ENCODE measurements at places on chromosomes 5 and 9.

DNA sequence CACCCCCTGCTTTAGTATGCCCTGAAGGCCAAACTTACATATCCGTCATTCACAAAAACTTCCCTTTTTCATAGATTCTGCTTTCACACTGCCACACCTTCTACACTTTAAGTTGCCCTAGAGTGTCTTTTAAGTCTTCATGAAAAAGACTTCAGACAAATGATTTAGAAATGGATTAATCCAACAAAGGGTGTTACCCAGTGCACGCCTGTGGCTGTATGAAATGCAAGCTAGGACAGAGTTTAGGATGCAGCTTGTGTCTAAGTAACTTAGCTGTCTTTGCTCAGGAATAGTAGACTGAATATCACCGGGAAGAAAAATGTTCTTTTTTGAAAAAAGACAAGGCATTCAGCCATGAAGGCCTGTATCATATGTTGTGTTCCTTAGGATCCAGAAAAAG lies 210.0 kb downstream of the MPDZ start:
- no peak for DNase-seq

DNA sequence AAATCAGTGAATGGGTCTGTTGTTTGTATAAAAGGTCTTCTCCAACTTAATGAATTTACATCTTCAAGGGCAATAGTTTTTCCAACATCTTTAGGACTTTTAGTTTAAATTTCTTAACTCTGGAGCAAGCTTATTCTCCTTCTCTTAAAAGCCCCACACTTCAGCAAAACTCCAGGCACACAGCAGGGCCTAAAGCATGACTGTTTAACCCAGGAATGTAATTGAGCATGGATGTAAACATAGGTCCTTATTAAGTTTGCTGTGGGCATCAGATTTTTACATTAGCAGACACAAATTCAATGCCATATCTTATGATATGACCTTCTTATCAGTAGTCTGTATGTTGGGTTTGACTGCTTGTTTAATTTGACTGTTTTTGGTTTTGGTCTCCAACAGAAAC lies 78.9 kb downstream of the ABCA1 start:
- no peak for DNase-seq

DNA sequence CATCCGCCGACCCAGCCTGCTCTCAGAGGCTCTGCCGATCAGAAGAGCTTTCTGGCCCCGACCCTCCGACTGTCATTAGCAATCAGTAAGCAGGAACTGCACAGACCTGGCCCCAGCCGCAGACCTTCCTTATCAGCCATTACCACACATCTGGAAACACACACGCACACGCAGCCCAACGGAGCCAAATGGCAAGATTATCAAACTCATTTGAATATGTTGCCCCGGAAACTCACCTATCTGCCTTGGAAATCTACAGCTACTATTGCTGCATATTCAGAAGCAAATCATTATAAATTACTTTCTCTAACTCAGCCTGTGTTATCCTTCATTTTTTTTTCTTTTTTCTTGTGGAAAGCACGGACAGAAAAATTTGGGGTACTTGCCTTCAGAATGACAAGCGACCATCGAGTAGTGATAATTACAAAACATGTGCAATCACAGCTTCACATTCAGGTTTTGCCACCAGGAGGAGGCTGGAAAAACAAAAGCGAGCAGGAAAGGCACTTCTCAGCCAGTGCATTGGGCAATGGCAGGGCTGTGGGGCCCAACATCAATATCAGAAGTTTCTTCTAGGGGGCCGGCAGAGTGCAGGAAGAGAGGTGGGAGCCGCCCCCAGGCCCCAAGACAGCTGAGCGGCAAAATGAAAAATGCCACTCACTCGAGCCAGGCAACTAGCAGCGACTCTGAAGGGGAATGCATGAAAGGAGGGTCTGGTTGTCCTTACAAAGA lies 122.3 kb downstream of the VAV2 start:
- no peak for DNase-seq

- no peak for DNase-seq
These were observed 30.4 kb downstream of the AHRR start for GRCh38 chr5:351921-352245.

- no peak for DNase-seq
These were observed 26.2 kb downstream of the ASS1 start for GRCh38 chr9:130470950-130471349.

DNA sequence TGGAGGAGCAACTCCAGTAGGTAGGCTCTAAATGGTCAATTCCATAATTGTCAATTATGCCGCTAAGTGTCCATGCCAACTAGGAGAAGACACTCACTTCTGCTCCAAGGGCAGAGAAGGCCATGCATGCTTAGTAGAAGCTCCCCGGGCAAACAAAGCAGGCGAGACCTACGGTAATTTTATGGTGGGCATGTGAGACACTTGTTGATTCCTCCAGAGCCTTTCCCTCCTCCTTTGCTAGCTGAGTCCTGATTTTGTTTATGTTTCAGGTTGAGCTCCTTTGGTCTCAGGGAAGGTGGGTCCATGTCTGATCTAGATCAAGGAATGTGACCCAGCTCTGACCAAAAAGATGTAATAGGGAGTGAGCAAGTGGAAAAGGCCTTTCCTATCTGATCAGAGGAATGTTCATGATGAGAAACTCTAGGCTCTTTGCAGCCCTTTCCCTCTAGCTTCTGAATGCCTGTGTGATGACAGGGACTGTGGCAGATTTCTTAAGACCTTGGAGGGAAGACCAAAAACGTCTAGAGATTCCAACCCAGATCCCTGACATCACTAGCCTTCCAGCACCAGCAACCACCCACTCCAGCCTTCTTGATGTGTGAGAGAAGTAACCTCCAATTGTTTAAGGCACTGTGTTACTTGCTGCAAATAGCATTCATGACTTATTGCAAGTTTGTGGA lies 7.7 kb upstream of the CPEB4 start:
- DNase-seq, result no peak

- no peak for DNase-seq
These were observed 8.9 kb upstream of the PTAR1 start for GRCh38 chr9:69768716-69769115.

- DNase-seq, result no peak
These were observed 27.1 kb downstream of the MAP1B start for GRCh38 chr5:72134226-72134899.

DNA sequence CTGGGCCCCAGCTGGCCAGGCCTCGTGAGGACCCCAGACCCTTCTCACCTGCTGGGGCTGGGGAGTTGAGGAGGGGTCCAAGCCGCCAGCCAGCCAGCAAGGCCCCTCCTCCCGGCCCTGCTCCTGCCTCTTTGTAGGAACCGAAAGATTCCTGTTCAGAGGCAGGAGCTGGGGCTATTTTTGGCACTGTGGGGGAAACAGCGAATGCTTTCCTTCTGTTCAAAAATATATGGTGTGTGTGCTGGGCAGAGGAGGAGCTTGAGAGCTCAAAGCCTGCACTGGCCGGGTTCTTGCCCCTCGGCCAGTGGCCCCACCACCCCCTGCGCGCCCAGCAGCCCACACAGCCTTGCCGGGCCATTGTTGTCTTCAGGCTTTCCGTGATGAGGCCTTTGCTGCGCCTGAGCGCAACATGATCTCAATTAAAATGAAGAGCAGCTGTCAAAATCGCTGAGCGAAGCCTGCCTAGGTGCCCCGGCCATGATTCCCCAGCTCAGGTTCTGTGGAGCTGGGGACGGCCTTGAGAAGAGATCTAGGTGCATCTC lies 13.4 kb downstream of the NCS1 start:
- no peak for DNase-seq

DNA sequence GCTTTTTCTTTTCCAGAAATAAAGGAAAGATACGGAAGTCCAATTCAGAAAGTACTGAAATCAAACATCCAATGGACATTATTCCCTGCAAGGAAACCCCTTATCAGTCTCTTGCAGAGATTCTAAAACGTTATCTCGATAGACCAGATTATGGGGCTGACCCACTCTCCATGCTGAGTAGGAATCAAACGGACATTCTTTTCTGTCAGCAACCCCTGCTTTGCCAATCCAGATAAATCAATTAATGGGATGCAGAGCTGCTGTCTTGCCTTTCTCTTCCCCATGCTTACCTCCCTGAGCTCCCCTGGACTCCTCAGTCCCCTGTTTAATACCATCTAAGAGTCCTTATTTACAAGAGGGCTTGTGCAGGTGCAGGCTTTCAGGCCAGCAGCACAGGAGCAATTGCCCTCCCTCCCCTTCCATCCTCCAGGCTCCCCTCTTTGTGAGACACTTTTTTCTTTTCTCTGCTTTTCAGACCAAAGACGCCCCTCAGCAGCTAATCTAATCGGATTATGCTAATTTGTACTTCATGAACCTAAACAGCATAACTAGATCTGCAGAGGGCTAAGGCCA lies 14.2 kb downstream of the TAL2 start:
- DNase-seq, result no peak

GRCh38 chr9:112422417-112423148 lies 42.7 kb downstream of the HSDL2 start:
- no peak for DNase-seq

DNA sequence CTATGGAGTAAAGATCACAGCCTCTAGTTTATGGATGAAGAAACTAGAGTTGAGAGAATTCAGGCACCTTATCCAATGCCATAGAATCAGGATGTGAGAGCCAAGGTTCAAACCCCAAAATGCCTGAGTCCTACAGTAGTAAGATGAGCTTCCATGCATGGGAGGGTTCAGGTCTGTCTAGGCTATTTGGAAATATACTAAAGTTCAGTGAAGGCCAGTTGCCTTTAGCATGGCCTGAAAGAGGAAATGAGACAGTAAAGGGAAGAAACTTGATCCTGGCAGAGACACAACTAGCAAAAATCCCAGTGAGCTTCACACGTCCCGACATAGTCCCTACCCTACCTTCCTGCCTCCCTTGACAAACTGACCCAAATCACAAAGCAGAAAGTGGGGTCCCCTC lies 317.0 kb downstream of the RASEF start:
- DNase-seq, result no peak

DNA sequence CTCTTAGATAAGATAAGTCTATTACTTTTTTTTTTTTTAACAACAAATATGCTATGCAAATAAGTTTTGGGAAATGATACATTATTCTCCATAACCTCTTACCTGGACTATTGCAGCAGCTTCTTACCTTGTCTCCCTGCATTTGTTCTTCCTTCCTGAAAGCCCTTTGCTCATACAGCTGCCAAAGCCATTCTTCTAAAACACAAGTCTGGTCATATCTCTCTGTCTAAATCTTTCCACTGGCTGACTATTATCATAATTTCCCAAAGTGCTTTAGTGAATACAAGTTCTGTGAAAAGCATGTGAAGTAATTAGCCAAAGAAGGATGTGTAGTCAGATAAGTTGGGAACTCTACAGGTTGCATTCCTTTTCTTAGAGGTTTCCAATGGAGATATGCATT lies 115.4 kb upstream of the CNTLN start:
- DNase-seq, result no peak

GRCh38 chr5:72488756-72489155 lies 18.5 kb downstream of the ZNF366 start:
- no peak for DNase-seq

- no peak for DNase-seq
These were observed 33.0 kb upstream of the PPP2CA start for GRCh38 chr5:134258896-134259295.

DNA sequence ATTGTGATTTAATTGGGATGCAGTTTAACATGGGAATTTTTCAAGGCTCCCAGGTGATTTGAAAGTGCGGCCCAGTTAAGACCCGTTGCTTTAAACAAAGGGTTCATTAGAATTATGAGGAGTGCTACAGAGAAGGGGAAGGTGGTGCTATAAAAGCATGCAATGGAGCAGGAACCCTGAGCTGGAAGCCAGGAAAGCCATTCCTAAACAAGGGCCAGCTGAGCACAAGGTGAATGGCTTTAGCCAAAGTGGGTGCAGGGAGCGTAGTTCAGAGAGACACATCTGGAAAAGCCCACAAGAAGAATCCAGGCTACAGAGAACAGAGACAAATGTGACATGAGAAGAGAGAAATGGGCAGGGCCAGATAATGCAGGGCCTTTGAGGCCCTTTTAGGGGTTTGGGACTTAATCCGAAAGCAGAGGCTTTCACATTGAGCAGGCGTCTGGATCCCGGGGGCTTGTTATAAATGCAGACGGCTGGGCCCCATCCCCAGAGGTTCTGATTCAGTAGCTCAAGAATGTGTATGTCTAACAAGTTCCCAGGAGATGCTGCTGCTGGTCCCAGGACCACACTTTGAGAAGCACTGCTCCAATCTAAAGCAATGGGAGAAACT lies 138.1 kb upstream of the WWC1 start:
- no peak for DNase-seq

DNA sequence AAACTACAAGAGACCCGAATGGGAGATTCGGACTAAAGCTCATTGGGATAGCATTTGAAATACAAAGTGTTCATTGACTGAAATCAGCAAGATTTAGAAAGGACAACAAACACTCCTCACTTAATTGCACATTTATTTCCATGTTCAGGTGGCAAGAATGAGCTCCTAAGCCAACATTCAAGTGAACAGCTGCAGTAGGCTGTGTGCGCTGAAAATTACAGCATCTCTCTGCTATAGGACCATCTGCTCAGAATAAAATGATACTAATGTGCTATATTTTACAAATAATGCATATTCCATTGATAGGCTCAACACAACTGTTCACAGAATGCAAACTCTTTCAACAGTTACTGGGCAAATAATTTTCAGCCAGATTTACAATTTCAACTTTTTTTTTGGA lies 61.8 kb downstream of the ELAVL2 start:
- DNase-seq, result no peak

DNA sequence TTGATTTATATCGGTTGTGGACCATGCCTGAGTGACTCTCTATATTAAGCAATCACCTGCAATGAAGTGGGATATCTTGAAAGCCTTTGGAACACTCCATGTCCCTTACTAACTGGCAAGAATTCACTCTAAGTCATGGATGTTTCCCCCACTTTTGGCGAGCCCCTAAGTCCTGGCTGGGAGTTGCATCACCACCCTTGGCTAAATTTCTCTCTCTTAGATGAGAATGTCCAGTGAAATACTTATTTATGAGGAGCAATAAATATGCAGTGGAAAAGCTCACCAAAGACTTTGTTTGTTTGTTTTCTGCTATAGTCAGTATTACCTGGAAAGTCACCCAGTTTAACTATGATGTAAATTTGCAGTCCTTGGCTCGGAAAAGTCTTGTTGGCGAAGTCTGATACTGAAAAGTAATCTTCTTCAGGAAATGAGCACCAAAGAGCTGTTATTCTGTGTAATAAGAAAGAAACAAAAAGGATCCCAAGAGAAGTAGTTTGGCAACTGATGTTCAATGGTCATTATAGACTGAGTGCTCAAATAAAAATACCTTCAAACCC lies 333.8 kb downstream of the DMRT2 start:
- no peak for DNase-seq

DNA sequence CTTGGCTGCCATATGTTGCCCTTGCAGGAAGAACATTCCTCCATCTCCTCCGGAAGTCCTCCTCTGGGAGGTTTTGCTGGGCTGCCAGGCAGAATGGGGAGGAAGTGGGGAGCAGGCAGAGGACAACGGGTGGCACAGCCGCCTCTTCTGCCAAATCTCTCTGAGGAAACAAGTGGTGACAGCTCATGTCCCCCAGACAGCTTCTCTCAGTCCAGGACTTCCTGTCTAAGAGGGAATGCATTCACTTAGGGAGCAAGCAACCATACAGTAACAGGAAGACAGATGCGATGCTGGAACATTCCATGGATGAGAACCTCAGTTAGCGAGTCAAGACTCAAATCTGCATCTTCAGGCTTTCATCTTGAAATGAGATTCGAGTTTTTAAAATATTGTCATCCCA lies 701.0 kb downstream of the SEMA5A start:
- no peak for DNase-seq

GRCh38 chr9:136093346-136093986 lies 1.6 kb downstream of the NACC2 start:
- no peak for DNase-seq
